ENCODE measurements at places on chromosomes 2 and 18.

DNA sequence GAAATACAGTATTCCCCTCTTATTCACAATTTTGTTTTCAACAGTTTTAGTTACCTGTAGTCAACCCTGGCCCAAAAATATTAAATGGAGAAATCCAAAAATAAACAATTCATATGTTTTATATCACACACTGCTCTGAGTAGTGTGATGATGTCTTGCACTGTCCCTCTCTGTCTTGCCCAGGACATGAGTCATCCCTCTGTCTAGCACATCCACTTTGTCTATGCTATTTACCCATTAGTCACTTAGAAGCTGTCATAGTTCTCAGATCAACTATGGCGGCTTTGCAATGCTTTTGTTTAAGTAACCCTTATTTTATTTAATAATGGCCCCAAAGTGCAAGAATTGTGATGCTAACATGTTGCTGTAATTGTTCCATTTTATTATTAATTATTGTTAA, 380.6 kb upstream of the REG3G start:
- DNase-seq = no peak

GRCh38 chr2:16791496-16791895, 125.9 kb upstream of the CYRIA start:
- DNase-seq = no peak

DNA sequence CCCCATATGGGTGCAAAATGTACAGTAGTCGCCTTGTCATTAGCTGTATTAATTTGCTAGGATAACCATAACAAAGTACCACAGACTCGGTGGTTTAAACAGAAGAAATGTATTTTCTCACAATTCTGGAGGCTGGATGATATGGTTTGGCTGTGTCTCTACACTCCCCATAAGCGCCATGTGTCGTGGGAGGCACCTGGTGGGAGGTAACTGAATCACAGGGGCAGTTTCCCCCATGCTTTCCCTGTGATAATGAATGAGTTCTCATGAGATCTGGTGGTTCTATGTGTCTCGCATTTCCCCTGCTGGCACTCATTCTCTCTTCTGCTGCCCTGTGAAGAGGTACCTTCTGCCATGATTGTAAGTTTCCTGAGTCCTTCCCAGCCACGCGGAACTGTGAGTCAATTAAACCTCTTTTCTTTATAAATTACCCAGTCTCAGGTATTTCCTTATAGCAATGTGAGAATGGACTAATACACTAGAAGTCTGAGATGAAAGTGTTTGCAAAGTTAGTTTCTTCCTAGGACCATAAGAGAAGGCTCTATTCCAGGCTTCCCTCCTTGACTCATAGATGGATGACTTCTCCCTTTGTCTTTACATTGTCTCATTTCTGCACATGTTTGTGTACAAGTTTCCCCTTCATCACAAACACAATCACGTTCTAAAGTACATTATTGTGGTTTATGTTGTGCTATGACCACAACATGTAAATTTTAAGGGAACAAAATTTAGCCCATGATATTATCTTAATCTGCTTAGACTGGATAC, 1442.6 kb downstream of the SUCLG1 start:
- no peak for DNase-seq

- DNase-seq = no peak
Measured at GRCh38 chr2:105329197-105329554, 359 bp downstream of the TGFBRAP1 start.

DNA sequence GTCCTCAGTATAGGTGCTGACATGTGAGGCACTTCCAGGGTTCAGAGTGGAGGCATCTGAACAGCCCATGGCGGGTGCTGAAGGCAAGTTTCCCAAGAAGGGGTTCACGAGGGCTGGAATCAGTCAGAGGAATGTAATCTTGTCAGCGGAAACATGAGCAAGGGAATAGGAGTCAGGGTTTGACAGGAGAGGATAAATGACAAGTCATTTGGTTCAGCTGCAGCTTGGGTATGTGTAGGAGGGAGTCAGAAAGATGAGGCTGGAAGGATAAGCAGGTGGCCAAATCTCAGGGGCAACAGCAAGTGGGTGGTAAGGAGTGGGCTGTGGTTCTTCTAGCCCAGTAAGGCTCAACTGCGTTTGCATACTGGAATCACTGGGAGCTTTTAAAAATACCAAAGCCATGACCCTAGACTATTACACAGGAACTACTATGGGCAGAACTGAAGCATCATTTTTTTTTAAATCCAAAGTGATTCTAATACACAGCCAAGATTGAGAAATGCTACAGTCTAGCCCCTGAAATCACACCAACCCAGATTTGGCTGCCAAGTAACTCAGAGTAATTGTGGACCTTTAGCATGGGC, 41.8 kb upstream of the NAB1 start:
- DNase-seq = peak; percentile 68

GRCh38 chr2:145593991-145594614, 1074.2 kb upstream of the ZEB2 start:
- peak; percentile 92 for DNase-seq

- DNase-seq = peak; percentile 16
Measured at GRCh38 chr2:122748552-122749011, 993.1 kb downstream of the TSN start.

DNA sequence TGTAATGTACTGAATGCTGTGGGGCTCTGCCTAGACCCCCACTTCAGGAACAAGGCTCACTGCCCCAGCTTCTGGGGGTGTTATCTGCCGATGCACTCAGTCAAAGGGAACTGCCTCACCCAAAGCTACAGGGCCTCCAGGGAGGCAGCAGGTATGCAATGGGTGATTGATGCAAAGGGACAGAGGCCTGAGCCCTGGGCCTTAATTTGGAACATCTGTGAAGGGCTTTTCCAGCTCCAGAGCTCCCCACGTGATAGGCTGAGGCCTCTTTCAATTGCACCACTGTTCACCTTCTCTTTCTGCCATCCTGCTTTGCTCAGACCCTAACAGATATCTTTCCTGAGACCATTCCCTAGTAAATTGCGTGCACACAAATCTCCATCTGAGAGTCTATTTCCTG, 131.0 kb downstream of the ATL2 start:
- no peak for DNase-seq

All from skeletal muscle cell (primary cell).